ENCODE measurements at places on chromosomes 11 and 22.

DNA sequence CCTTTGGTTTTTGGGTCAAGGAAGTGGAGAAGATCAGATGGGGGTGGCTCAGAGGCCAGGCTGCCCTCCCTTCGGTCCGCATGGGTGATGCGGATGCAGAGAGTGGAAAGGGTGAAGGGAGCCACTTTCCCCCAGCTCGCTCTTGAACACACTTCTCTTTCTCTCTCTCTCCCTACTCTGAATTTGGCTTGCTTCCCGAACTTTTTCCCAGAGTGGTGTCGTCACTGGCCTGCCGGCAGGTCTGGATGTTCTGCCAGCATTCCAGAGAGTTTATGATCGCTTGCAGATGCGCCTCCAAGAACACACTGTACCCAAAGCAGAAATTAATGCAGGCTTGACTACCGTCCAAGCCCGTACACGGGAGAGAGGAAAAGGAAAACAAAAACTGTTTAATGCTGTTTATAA lies 103.2 kb downstream of the ZBTB16 start:
- DNase-seq: peak; percentile 92

DNA sequence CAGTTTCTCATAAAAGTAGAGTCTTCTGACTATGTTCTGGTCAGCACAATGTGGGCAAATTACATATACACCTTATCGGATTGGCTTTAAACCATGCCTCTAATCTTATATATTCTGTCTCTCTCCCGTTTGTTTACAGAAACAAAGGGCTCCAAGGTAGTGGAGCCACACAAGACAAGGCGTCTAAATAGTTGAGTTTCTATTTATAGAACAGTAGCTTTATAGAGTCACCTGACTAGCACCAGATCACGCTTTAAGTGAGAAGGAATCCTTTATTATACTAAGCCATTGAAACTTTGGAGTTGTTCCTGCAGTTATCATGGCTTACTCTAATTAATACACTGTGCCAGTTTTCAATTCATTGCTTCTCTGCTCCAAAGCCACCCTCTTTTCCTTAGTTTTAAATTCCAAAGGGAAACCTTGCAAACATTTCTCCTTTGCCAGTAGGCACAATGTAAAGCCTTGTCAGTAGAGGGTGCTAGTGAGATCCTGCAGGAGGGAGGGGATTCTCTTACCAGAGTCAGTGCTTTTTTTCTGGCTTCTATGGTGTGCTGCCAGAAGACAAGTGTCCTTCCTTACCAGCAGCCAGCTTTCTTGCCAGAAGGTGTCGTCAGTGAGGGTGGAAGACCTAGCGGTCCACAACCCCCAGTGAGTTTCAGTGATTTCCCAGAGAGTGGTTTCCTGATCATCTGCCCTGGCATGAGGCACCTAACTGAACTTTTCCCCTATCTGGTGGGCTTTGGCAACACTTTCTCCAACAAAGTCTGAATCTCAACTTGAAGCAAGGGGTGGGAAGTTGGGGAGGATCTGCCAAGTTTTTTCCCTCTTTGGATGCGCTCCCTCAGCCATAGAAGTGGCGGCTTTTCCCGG lies 71.7 kb downstream of the RAB38 start:
- DNase-seq: peak; percentile 35

GRCh38 chr11:34685864-34686263 lies 65.0 kb downstream of the EHF start:
- DNase-seq: no peak

DNA sequence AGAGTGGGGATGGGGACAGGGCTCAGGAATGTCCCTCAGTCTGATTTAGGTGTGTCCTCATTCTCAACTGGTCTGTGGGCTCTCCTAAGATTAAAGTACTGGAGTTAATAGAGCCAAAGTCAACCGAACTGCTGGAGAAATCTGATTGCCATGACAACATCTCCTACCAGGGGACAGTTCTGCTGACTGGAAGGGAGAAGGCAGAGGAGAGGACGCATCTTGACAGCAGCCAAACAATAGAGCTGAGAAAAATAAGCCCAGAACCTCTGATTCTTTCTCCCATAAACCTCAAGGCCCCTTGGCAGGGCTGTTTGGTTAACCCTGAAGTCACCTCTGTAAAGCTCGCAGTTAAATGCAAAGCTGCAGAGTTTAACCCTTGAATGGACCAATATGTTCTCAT lies 2.8 kb downstream of the KCTD14 start:
- DNase-seq: no peak

DNA sequence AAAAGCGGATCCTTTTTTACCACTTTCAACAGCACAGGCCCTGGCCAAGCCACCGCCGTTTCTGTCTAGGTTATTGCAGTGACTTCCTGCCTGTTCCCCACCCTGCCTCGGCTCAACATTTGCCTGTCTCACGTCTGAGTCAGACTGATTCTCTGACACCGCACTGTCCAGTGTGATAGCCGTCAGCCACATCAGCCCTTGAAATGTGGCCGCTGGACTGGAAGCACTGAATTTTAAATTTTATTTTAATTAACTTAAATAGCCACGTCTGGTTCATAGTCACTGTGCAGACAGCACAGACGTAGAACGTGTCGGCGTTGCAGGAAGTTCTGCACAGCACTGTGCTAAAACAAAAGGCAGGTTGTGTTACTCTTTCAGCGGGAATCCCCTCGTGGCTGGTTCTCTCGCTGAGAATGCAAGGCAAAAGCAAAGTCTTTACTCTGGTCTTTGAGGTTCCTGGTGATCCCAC lies 56.3 kb upstream of the ADSL start:
- DNase-seq: no peak

- no peak for DNase-seq
Measured at GRCh38 chr22:30187529-30188407, 58.8 kb downstream of the LIF start.

DNA sequence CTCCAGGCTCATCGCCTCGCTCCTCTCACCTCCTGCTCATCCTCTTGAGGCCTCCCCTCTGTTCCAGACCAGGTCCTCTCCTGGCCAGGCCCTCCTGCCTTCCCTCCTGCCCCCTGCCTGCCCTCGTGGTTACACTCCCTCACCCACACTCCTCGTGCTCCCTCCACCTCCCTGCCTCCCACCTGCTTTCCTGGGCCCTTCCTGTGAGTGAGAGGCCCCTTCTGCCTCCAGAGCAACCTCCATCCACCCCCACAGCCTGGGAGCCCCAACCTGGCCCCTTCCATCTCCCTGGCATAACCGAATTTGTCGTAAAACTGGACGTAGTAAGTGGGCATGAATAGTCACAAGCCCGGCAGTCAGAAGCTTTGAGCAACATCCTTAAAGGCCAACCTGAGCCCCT lies 4.5 kb downstream of the APOBEC3G start:
- no peak for DNase-seq

- DNase-seq: no peak
Measured at GRCh38 chr11:133951327-133952198, 5.2 kb downstream of the IGSF9B start.

- peak; percentile 34 for DNase-seq
Measured at GRCh38 chr22:27331526-27332281, 469.9 kb downstream of the MN1 start.

GRCh38 chr11:131737357-131737756 lies 366.9 kb downstream of the NTM start:
- DNase-seq: no peak

GRCh38 chr22:26169315-26170111 lies at the start of gene SEZ6L:
SEZ6L (plus strand) TSS chr22:26169462; CDS start chr22:26169670, 208 bp downstream.
- no peak for DNase-seq

DNA sequence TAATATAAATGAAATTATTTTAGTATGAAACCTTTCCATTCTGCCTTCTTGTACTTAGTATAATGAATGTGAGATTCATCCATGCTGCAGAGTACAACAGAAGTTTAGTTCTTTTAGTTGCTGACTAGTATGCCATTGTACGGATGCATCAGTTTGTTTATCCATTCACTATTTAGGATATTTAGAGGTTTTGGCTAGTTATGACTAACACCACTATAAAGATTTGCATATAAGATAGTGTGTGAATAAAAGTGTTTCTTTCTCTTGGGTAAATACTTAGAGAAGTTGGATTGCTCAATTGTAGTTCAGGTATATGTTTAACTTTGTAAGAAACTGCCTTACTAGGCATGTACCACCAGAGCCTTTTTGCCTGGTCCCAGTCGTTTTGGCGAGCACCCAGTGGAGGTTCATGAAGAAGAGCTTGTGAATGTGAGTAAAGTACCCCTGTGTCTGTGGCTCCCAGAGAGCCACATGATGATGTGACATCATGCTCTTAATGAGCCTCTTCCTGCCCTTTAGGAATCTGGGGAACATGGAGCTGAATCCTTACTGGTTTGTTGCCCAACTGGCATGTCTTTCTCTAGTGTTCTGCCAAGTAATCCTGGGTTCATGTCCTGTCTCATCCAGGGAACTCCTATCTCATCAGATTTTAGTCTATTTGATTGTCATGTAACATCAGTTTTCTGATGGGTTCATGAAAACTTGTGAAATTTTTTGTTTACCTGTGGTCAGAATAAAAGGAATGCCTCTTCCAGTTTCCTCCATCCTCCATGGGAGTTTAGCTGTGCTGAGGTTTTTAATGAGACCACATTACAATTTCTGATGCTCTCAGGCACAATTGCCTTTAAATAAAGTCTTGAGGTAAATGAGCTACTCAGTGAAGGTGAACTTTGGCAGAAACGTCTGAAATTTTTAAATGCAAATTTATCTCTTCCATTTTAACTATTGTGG lies 234.8 kb downstream of the CASP12 start:
- DNase-seq: no peak

- DNase-seq: no peak
Measured at GRCh38 chr11:64558869-64559268, 32.2 kb upstream of the SLC22A12 start.

DNA sequence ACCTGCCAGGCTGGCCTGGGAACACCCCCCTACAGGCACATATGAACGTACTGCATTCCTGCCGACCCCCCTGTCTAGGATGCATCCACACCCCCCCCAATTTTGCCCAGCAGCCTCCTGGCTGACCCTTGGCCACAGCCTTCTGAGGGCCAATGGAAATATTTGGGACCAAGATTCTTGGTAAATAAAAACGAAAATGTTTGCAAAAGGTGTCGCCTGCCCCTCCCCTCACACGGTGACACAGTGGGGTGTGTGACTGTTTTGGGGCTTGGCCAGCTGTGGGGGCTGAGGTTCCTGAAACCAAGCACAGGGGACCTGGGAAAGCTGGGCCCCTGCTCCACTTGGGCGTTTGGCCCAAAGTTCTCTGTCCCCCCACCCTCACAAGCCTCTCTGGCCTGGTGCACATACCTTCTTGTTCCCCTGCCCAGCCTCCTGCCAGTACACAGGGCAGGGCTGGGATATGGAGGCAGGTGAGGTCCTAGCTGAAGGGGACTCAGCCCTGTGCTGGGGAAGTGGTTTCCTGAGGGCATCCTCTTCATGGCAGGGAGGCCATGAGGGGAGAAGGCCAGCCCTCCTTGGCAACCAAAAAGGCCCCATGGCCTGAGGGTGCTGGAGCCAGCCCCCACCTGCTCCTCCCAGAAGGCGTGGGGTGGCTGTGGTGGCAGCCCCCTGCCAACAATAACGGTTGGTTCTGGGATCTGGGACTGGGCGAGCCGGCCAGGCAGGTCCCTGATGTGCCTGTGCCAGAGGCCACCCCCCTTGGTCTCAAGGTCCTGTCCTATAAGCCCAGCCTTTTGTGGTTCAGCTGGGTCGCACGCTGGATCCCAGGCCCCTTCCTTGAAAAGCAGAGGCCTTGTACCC lies 2.1 kb upstream of the CRACR2B start:
- no peak for DNase-seq

GRCh38 chr11:103370076-103370475 lies 260.9 kb downstream of the DYNC2H1 start:
- DNase-seq: no peak

GRCh38 chr11:93729129-93729616 lies 12.1 kb downstream of the TAF1D start:
- no peak for DNase-seq

- no peak for DNase-seq
Measured at GRCh38 chr22:29623553-29624169, 20.2 kb downstream of the NF2 start.

- DNase-seq: peak; percentile 56
Measured at GRCh38 chr11:83070044-83070701, 1.5 kb downstream of the RAB30 start.

DNA sequence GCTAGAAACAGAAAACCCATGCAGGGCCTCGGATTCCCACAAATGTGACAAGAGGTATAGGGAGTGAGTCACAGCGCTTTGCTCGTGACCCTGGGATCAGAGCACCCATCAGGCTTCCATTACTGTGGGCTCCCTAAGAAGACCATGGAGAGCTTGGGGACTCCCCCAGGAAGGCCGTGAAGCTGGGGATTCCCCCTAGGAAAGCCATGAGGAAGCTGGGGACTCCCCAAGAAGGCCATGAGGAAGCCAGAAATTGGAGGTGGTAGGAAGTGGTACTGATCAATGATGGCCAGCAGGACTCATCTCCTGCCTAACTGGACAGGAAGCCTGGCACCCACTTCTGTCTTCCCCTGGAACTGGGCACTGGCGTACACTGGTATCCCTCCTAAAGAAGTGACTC lies 10.1 kb upstream of the DCPS start:
- DNase-seq: no peak

DNA sequence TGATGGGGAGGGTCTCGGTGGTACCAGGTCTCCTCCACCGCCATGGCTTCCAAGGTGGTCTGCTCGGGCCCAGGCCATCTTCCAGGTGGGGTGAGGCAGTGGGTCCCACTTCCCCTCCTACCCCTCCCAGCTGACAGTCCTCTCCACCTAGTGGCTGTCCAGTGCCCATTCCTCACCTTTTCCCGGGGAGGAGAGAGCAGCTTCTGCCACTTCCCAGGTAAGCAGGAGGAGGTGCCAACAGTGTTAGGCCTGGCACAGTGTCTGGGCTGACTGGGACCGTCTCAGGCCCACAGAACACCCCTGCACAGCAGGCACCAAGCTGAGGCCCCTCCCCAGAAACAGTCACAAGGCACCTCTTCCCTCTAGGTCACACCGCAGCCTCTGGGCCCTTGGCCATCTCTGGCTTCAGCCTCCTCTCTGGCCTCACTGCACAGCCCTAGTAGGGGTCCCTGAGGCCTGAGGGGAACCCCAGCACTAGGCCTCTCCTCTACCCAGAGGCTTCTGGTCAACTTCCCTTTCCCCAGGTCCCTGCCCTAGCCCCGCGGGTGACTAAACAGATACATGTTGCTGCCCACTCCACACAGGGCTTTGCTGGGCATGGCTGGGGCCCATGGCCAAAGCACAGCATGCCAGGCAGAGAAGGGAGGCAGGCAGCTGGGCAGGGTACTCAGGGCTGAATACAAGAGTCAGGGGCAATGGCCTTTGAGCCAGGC lies 2.3 kb upstream of the ANKRD13D start:
- DNase-seq: no peak

- no peak for DNase-seq
Measured at GRCh38 chr22:23277583-23278295, 97.4 kb downstream of the BCR start.

DNA sequence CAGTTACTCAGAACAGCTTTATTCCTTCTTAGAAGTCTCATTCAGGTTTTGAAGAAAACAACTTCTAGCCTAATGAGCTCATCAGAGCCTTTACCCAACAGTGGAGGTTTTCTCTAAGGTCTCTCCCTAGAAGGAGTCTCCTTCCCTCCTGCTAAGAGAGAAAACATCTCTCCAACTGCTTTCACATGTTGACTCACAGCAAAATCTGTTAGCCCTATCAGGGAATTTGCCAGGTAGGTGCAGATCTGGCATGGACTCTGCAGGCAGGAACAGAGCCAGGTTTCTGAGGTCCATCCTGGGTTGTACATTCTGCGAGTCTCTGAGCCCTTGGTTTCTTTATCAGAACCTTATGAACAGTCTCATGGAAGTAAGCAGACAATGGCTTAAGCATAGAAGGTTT lies 214.4 kb downstream of the HIPK3 start:
- no peak for DNase-seq
